Thoracic aorta (tissue), 2 donors: ENCODE measurements at places on chromosomes 7 and 10. TPM values are rescaled to one million over a fixed set of nuclear protein-coding genes. Genes with fewer than 3 reads are reported as not detected.
A peak's percentile ranks its signal among the peaks of the same experiment; 100 is the strongest.

- DNase-seq: no peak
- no peak overlapping the region for H3K27ac ChIP-seq
- no peak overlapping the region for H3K4me3 ChIP-seq
- H3K4me1 ChIP-seq: peaks cover 17% of the 10 kb centered on the region
- H3K36me3 ChIP-seq: no peaks in the 10 kb centered on the region
Measured at GRCh38 chr10:124217031-124217430, 123.6 kb upstream of the CHST15 start.

Gene HSPA14
- total RNA-seq: 7.7 TPM

- H3K4me1 ChIP-seq: no peaks in the 10 kb centered on the region
- peak overlapping the region; percentile 95 for H3K4me3 ChIP-seq
- peak overlapping the region; percentile 87 for H3K27ac ChIP-seq
- no peaks in the 10 kb centered on the region for H3K27me3 ChIP-seq
- DNase-seq: peak; percentile 86
Measured at GRCh38 chr10:96089670-96090462, 40.2 kb upstream of the ZNF518A start.

Gene ZRANB1
- 30.9 TPM for total RNA-seq

DNA sequence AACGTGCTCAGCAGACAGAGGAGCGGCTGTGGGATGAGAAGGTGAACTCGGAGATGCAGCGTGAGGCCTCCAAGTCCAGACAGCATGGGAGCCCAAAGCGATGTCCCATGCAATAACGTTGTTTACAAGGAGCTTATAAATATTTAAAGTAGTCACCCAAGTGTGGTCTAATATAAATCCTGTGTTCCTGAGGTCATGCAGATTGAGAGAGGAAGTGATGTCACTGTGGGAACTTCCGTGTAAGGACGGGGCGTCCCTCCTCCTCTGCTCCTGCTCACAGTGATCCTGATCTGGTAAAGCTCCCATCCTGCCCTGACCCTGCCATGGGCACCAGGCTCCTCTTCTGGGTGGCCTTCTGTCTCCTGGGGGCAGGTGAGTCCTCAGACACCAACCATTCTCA lies 94.7 kb upstream of the PRSS58 start:
- H3K4me3 ChIP-seq: no peak overlapping the region

DNA sequence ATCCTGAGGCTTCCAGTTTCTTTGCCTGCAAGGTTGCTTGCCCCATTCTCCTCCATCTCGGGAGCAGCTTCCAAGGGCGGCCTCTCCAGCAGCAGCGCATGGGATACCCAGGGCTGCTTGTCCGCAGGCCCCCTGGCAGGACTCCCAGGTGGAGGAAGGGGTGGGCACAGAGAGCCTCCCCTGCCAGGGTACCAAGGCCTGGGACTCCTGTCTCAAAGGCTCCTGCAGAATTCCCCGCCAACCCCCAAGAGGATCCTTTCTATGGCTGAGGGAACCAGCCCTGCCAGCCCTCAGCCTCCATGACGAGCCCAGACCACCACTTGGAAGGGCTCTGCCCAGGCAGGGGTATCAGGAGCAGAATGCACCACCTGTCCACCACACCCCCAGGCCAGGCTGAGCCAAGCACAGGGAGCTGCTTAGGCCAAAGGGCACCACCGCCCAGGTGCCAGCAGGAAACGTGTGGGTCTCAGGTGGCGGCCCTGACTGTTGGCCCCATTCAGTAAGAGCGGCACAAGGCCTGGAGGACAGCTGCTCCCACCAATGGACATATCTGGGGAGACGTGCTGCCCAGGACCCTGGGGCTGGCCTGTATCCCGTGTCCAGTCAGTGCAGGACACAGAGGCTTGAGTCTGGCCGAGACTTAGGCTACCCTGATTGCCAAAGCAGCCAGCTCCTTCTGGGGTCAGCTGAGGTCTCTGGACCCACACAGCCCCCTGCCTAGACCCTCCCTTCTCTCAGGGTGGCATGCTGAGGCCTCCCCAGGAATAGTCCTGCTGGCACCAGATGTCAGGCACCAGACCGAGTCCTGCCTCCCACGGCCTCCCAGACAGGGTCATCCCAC lies 33.8 kb upstream of the INPP5A start:
- no peak overlapping the region for H3K27ac ChIP-seq
- no peak for DNase-seq
- H3K4me1 ChIP-seq: no peaks in the 10 kb centered on the region
- H3K27me3 ChIP-seq: no peaks in the 10 kb centered on the region

DNA sequence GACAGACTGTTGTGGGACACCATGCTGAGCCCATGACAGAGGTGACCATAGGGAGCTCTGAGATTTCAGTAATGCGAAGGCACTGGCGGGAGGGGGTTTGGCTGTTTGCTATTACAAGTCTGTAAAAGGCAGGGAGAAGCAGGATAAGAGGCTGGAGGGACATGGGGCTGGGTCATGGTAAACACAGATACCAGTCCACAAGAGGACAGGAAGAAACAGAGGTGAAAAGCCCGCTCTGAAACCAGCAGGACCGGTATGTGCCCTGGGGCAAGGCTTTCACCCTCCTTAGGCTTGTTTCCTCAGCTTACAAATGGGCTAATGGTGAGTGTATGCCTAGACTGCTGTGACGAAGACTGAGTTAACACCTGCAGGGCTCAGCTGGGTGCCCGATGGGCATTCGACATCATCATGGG lies 34.1 kb downstream of the ANXA11 start:
- H3K4me3 ChIP-seq: no peak overlapping the region
- H3K27ac ChIP-seq: no peak overlapping the region
- peaks cover 11% of the 10 kb centered on the region for H3K36me3 ChIP-seq
- DNase-seq: no peak
- no peaks in the 10 kb centered on the region for H3K27me3 ChIP-seq

- H3K4me3 ChIP-seq: no peak overlapping the region
- H3K4me1 ChIP-seq: no peaks in the 10 kb centered on the region
- no peak overlapping the region for H3K27ac ChIP-seq
- no peak for DNase-seq
- H3K27me3 ChIP-seq: no peaks in the 10 kb centered on the region
- no peaks in the 10 kb centered on the region for H3K36me3 ChIP-seq
Measured at GRCh38 chr10:89966211-89966610, 264.8 kb downstream of the KIF20B start.

- H3K4me3 ChIP-seq: no peak overlapping the region
- DNase-seq: no peak
- no peak overlapping the region for H3K27ac ChIP-seq
- peaks cover 6% of the 10 kb centered on the region for H3K4me1 ChIP-seq
Measured at GRCh38 chr10:74194999-74195398, 44.0 kb downstream of the ADK start.

DNA sequence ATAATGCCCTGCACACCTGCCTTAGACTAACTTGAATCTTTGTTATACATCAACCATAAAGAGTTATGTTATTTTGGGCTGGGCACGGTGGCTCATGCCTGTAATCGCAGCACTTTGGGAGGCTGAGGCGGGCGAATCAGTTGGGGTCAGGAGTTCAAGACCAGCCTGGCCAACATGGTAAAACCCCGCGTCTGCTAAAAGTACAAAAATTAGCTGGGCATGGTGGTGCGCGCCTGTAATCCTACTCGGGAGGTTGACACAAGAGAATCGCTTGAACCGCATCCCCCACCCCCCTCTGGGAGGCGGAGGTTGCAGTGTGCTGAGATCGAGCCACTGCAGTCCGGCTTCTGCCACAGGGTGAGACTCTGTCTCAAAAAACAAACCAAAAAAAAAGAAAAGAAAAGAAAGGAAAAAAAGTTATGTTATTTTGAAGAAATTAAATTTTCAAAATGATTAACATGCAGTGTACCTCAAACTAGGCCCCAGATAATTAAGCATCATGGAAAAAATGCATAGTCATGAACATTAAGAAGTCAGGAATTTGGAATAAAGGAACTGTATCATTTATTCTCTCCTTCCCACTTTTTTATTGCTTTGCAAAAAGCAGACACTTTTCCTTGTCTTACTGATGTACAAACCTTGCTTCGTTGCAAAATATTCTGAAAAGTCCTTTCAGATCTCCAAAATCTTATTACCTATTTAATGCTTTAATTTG lies 43.3 kb downstream of the STAM start:
- no peaks in the 10 kb centered on the region for H3K36me3 ChIP-seq
- no peak overlapping the region for H3K4me3 ChIP-seq
- no peaks in the 10 kb centered on the region for H3K27me3 ChIP-seq
- DNase-seq: no peak

DNA sequence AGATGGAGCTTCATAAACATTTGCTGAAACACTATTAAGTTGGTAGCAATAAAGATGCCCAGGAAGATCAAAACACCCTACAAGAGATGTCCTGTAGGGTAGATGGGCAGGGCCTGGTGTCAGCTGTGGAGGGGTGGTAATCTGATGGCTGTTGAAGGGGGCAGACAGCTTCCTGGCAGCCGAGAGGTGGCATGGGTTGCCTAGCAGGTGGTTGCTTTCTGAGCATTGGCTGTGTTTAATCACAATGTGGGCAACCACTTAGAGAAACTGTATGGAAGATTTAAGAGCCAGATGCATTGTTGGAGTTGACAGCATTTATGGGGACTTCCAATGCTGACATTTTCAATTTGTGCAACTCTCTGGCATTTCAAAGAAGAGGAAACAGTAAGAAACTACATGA lies 79.9 kb upstream of the SLC26A5 start:
- DNase-seq: no peak
- no peak overlapping the region for H3K4me3 ChIP-seq
- no peak overlapping the region for H3K27ac ChIP-seq
- H3K36me3 ChIP-seq: no peaks in the 10 kb centered on the region
- H3K4me1 ChIP-seq: no peaks in the 10 kb centered on the region
- no peaks in the 10 kb centered on the region for H3K27me3 ChIP-seq

DNA sequence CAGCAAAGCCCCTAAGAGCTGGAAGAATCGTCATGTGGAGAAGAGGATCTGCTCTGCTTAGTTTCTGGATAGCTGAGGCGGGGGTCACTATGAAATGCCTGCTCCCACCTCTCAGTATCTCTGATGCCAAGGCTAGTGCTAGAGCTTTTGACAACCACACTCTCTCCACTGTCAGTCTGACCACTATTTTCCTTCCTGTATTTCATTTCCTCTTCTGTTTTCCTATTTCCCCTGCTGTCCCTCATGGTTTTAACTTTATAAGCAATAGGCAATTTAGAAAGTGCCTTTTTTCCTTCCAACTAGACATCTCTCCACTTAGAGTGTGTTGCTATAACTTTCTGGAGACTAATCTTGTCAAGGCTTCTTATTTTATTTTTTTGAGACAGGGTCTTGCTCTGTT lies 23.6 kb downstream of the C7orf57 start:
- no peak overlapping the region for H3K4me3 ChIP-seq
- H3K27ac ChIP-seq: no peak overlapping the region
- no peaks in the 10 kb centered on the region for H3K36me3 ChIP-seq
- no peaks in the 10 kb centered on the region for H3K4me1 ChIP-seq

DNA sequence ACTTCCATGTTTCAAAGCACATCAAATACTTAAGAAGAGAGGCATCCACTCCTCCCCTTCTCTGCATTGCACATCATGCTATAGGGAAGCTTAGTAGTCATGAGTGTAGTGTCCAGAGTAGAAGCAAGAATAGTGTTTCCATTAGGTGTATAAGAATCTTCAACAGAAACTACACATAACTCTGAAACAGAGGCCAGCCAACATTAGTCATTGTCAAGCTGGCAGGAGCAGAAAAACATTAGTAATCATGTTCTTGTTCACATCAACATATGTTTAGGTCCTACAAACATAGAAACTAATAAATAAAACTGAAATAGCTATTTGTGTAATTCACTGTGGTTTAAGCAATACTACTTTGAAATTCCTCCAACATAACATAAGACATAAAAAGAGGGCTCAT lies 370.2 kb downstream of the PPP1R3A start:
- no peaks in the 10 kb centered on the region for H3K4me1 ChIP-seq
- no peak overlapping the region for H3K4me3 ChIP-seq
- H3K27ac ChIP-seq: no peak overlapping the region
- no peak for DNase-seq
- no peaks in the 10 kb centered on the region for H3K27me3 ChIP-seq
- H3K36me3 ChIP-seq: no peaks in the 10 kb centered on the region

Gene PNLIPRP1
- 0.99 TPM for total RNA-seq

DNA sequence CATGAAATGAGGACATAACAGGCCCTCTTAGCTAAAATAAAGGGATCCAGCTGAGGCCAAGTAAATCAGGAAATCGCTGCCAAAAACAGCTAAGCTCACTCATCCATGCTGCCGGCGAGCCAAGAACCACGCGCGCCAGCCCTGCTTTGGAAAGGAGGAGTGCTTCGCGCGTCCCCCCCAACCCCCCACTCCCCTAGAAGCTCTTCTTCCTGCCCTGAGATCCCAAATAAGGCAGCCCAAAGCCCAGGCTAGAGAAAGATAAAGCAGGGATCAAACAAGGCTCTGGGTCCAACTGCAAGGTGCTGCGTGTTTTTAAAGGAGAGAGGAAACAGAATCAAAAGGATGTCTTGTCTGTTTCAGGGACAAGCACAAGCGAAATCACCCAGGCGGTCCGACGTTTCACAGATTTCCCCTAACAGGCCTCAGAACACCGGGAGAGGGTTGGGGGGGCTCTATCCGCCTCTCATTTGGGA lies 168.3 kb upstream of the AUTS2 start:
- H3K4me1 ChIP-seq: peaks cover 19% of the 10 kb centered on the region
- H3K4me3 ChIP-seq: peak overlapping the region; percentile 24
- no peak overlapping the region for H3K27ac ChIP-seq
- no peaks in the 10 kb centered on the region for H3K27me3 ChIP-seq
- no peak for DNase-seq
- H3K36me3 ChIP-seq: no peaks in the 10 kb centered on the region

Gene PURB
- 18.0 TPM for total RNA-seq

Gene CRTAC1
- 5.2 TPM for total RNA-seq

GRCh38 chr10:93742633-93743349 lies 14.9 kb upstream of the LGI1 start:
- no peaks in the 10 kb centered on the region for H3K27me3 ChIP-seq
- no peak for DNase-seq
- peak overlapping the region; percentile 7 for H3K4me3 ChIP-seq
- H3K36me3 ChIP-seq: no peaks in the 10 kb centered on the region
- H3K4me1 ChIP-seq: peaks cover 7% of the 10 kb centered on the region
- no peak overlapping the region for H3K27ac ChIP-seq

Gene MSMB
- not detected for total RNA-seq

- peak overlapping the region; percentile 76 for H3K4me3 ChIP-seq
- H3K27ac ChIP-seq: no peak overlapping the region
- no peak for DNase-seq
- H3K4me1 ChIP-seq: peaks cover 7% of the 10 kb centered on the region
- H3K36me3 ChIP-seq: no peaks in the 10 kb centered on the region
Measured at GRCh38 chr10:86366902-86367151, 232 bp upstream of the GRID1 start.

Gene ASZ1
- not detected for total RNA-seq

GRCh38 chr7:48148311-48148710 lies 22.9 kb upstream of the ABCA13 start:
- H3K27me3 ChIP-seq: no peaks in the 10 kb centered on the region
- no peak overlapping the region for H3K27ac ChIP-seq
- DNase-seq: no peak
- H3K4me3 ChIP-seq: no peak overlapping the region

- no peaks in the 10 kb centered on the region for H3K27me3 ChIP-seq
- peak overlapping the region; percentile 78 for H3K27ac ChIP-seq
- H3K4me1 ChIP-seq: peaks cover 23% of the 10 kb centered on the region
- DNase-seq: peak; percentile 27
- H3K4me3 ChIP-seq: peak overlapping the region; percentile 44
Measured at GRCh38 chr10:33509231-33509831, 174.9 kb upstream of the NRP1 start.

Gene TECPR1
- 41.6 TPM for total RNA-seq

- H3K4me1 ChIP-seq: no peaks in the 10 kb centered on the region
- no peaks in the 10 kb centered on the region for H3K36me3 ChIP-seq
- no peak overlapping the region for H3K27ac ChIP-seq
Measured at GRCh38 chr7:12111422-12112405, 99.4 kb upstream of the TMEM106B start.

- no peaks in the 10 kb centered on the region for H3K36me3 ChIP-seq
- H3K4me3 ChIP-seq: no peak overlapping the region
- no peaks in the 10 kb centered on the region for H3K27me3 ChIP-seq
- H3K27ac ChIP-seq: no peak overlapping the region
- no peak for DNase-seq
- H3K4me1 ChIP-seq: no peaks in the 10 kb centered on the region
Measured at GRCh38 chr7:19069842-19070241, 47.6 kb downstream of the TWIST1 start.

Gene SPDYE2
- total RNA-seq: not detected

Gene GFRA1
- 5.8 TPM for total RNA-seq
